Activated T-cell treated with anti-CD3 and anti-CD28 coated beads, Interleukin-2, amount 50 U/mL, for 72 hours (primary cell): ENCODE measurements at places on chromosomes 4 and X. TPM values are rescaled to one million over a fixed set of nuclear protein-coding genes. Genes with fewer than 3 reads are reported as not detected.
A peak's percentile ranks its signal among the peaks of the same experiment; 100 is the strongest.

- no peak for DNase-seq
- H3K4me1 ChIP-seq, result peaks cover 36% of the 10 kb centered on the region
- no peaks in the 10 kb centered on the region for H3K36me3 ChIP-seq
- H3K27me3 ChIP-seq, result no peaks in the 10 kb centered on the region
Observed at GRCh38 chr4:80143307-80143679, 54.0 kb upstream of the PRDM8 start.

DNA sequence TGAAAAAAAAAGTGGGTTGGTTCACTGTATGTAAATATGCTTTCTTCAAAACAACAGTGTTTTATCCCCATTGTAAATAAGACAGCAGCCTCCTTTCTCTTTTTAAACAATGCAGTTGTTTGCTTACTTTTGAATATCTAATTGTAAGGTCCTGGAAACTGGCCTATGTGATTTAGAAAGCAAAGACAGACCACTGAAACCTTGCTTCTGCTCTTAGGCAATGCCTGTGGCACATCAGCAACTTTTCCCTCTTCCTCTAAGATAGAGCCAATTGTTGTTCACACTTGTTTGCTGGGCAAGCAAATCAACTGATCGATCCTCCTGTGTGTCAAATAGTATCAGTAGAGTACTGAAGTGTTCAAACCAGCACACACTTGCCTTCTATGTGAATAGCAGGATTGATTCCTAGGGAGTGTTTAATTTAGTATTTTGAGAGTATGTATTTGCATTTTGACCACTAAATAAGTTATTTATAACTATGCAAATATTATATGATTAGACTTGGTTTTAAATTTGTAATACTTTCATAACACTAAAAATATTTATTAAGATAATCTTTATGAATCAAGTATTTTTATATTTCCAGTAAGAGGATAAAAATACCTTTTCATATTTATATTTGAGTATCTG, 55.4 kb upstream of the GRPR start:
- no peaks in the 10 kb centered on the region for H3K36me3 ChIP-seq
- H3K4me3 ChIP-seq, result no peak overlapping the region
- H3K27ac ChIP-seq, result no peak overlapping the region
- no peak for DNase-seq

- H3K27me3 ChIP-seq, result peaks cover 9% of the 10 kb centered on the region
- H3K4me1 ChIP-seq, result peaks cover 12% of the 10 kb centered on the region
- no peak overlapping the region for H3K27ac ChIP-seq
- H3K36me3 ChIP-seq, result no peaks in the 10 kb centered on the region
Observed at GRCh38 chrX:23493941-23494374, 159.3 kb downstream of the PTCHD1 start.

- peaks cover 12% of the 10 kb centered on the region for H3K4me1 ChIP-seq
- H3K27me3 ChIP-seq, result peaks cover 22% of the 10 kb centered on the region
- H3K4me3 ChIP-seq, result peak within 1 kb of the TSS; percentile 88
- H3K27ac ChIP-seq, result peak within 1 kb of the TSS; percentile 85
- DNase-seq, result peak; percentile 58
- H3K36me3 ChIP-seq, result peaks cover 2% of the 10 kb centered on the region
Observed at GRCh38 chrX:16712548-16713155, at the start of gene CTPS2. Gene CTPS2, minus strand, starts transcription at chrX:16712669. Its CDS starts 9,767 bp downstream, at chrX:16702902.

DNA sequence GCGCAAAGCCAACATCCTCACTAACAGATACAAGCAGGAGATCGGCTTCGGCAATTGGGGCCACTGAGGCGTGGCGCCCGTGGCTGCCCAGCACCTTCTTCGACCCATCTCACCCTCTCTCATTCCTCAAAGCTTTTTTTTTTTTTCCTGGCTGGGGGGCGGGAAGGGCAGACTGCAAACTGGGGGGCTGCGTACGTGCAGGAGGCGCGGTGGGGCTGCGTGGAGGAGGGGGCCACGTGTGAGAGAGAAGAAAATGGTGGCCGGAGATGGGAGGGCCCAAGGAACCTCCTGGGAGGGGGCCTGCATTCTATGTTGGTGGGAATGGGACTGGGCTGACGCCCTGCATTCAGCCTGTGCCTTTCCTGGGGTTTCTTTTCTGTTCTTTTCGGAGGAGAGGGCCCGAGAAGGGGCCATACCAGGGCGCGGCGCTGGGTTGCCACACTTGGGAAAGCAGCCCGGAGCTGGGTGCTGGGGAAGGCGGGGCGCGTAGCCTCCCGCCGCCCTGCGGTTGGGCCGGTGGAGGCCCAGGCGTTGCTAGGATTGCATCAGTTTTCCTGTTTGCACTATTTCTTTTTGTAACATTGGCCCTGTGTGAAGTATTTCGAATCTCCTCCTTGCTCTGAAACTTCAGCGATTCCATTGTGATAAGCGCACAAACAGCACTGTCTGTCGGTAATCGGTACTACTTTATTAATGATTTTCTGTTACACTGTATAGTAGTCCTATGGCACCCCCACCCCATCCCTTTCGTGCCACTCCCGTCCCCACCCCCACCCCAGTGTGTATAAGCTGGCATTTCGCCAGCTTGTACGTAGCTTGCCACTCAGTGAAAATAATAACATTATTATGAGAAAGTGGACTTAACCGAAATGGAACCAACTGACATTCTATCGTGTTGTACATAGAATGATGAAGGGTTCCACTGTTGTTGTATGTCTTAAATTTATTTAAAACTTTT, 4.5 kb downstream of the MID1IP1 start:
- peaks cover 23% of the 10 kb centered on the region for H3K4me1 ChIP-seq
- peak; percentile 74 for DNase-seq
- H3K36me3 ChIP-seq, result peaks cover 28% of the 10 kb centered on the region
- H3K27ac ChIP-seq, result peak overlapping the region; percentile 99
- no peaks in the 10 kb centered on the region for H3K27me3 ChIP-seq

DNA sequence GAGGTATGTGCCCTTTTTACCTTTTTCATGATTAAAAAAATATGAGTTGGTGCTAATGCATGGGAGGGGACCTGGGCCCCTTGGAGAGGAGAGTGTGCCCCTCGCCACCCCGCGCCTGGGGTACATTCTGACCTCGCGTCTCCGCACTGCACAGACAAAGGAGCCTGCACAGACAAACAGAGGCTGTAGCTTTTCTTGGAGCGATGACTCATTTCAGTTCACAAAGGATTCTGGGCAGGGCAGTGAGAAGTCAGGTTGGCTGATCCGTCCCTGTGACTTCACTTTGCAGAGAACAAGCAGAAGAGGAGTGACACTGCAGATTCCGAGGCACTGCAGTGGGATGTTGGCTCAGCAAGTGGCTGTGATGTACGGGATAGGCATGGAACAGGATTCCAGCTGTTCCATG, 82.9 kb downstream of the STOX2 start:
- no peak overlapping the region for H3K4me3 ChIP-seq
- H3K27ac ChIP-seq, result no peak overlapping the region
- H3K36me3 ChIP-seq, result no peaks in the 10 kb centered on the region

- DNase-seq, result no peak
- H3K4me1 ChIP-seq, result no peaks in the 10 kb centered on the region
- H3K27ac ChIP-seq, result no peak overlapping the region
- no peaks in the 10 kb centered on the region for H3K27me3 ChIP-seq
- no peaks in the 10 kb centered on the region for H3K36me3 ChIP-seq
Observed at GRCh38 chr4:136634121-136634520, 898.2 kb downstream of the PCDH18 start.

- H3K36me3 ChIP-seq, result peaks cover 2% of the 10 kb centered on the region
- no peaks in the 10 kb centered on the region for H3K27me3 ChIP-seq
- DNase-seq, result no peak
- H3K4me1 ChIP-seq, result no peaks in the 10 kb centered on the region
- no peak overlapping the region for H3K27ac ChIP-seq
Observed at GRCh38 chr4:65861993-65862392, 191.7 kb upstream of the EPHA5 start.

The HSD17B11 gene
- total RNA-seq, result 19.7 TPM
